Motor neuron (in vitro differentiated cells): ENCODE measurements at places on chromosomes 3 and 15. TPM values are rescaled to one million over a fixed set of nuclear protein-coding genes. Genes with fewer than 3 reads are reported as not detected.

OR5K2 gene
- total RNA-seq, result not detected in 2 replicates

OR5K4 gene
- not detected in 2 replicates for total RNA-seq

CASR gene
- total RNA-seq, result 0.05 and 0.25 TPM in 2 replicates

DNAJA4 gene
- 1.5 and 2.5 TPM in 2 replicates for total RNA-seq

MUC4 gene
- total RNA-seq, result 0.32 and 0.88 TPM in 2 replicates

ADAMTS17 gene
- 0.26 and 1.3 TPM in 2 replicates for total RNA-seq

SEC22C gene
- 28.9 and 39.2 TPM in 2 replicates for total RNA-seq

ACKR4 gene
- 1.9 and 3.1 TPM in 2 replicates for total RNA-seq

POLG gene
- total RNA-seq, result 17.8 and 17.9 TPM in 2 replicates
